Stimulated activated CD4-positive, alpha-beta T cell treated with anti-CD3 and anti-CD28 coated beads, Interleukin-2, amount 100 ng/mL, for 48 hours (primary cell): ENCODE measurements at places on chromosomes 11 and 22.

DNA sequence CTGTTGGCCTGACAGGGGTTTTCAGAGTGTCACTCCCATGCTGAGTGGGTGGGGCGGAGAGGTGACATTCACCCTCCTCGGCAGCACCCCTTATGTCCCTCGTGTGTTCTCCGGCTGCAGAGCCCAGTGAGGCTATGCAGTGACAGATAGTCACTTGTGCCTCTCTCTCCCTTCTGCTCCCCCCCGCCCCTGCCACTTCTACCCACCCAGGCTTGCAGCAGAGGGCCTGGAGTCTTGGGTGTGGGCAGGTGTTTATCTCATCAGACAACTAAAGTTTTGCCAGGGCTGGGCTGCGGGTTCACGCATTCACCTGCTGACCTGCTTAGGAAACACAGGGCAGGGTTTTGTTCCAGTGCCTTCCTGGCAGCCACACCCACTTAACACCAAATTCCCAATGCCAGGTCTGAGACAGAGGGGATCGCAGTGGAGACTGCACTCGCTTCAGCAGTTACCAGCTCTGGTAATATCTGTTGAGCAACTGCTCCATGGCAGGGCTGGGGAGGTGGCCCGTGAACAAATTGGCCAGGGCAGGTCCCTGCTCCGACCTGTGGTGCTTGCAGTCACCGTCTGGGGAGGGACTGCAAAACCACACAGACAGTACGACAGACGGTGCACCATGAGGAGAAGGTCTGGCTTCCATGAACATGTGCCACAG, 50.5 kb upstream of the ADA2 start:
- no peak for DNase-seq

- DNase-seq = no peak
These were observed at the start of gene IGLL5 for GRCh38 chr22:22887621-22888503. Gene IGLL5 (plus strand): TSS chr22:22887816. CDS start chr22:22888054, 238 bp downstream.

- no peak for DNase-seq
These were observed 146.8 kb downstream of the MAML2 start for GRCh38 chr11:96196181-96196662.

- no peak for DNase-seq
These were observed 452.3 kb downstream of the RAB38 start for GRCh38 chr11:87722756-87723565.

- DNase-seq = no peak
These were observed 54.6 kb downstream of the LRRC32 start for GRCh38 chr11:76615950-76616349.

- DNase-seq = no peak
These were observed 126.5 kb downstream of the RASSF10 start for GRCh38 chr11:13135385-13136271.

DNA sequence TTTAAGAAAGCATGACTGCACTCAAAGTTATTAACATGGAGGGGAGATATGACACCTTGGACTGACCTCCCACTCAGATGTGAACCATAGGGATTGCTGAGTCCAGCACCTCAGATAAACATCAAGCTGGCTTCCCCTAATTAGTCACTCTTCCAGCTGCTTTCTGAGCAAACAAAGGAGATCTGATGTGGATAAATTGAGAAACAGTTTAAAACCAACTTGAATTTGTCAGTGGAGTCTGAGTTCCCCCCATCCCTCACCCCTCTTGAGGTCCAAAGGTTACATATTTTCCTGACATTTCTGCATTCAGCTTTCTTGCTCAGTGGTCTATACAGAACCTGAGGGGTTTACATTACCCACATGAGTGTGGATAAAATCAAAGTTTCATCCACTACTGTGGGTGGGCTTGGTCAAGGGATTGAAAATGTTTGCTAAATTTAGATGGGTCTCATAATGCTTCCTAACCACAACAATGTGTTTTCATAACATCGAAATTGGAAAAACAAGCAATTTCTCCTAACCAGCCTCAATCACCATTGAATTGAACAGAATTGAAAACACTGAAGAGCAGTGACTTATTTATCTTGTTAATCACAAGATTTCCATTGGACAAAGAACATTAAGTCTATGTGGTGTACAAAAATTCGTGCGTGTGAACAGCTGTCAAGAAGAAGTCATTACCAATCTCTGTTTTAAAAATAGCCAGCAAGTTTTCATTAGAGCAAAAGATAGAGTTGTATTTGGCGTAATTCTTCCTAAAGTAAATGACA, 292.3 kb downstream of the METTL15 start:
- no peak for DNase-seq

GRCh38 chr11:65421794-65422632, 585 bp upstream of the NEAT1 start:
- DNase-seq = peak; percentile 98

DNA sequence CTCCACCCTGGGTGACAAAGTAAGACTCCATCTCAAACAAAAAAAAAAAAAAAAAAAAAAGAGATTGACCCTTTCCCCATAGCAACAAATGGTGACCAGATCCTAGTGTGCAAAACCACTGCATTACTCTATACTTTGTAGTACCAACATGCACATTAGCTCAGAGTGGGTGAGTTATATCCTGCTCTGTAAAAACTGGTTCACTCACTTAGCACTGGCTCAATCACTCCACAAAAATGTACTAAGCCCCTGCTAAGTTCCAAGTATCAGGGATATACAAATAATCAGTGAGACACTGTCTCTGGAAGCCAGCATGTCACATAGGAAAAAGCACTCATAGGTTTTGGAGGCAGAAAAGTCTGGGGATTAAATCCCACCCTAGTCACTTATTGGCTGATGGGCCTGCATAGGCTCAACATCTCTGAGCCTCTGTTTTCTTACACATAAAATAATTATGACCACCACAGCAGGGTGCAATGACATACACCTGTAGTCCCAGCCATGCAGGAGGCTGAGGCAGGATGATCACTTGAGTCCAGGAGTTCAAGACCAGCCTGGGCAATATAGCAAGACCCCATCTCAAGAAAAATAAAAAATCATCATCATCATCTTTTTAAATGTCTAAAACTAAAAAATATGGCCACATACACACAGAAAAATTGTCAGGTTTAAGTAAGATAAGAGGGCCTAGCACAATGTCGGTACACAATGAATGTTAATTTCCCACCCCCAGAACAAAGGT, 11.9 kb downstream of the FAM168A start:
- DNase-seq = no peak

DNA sequence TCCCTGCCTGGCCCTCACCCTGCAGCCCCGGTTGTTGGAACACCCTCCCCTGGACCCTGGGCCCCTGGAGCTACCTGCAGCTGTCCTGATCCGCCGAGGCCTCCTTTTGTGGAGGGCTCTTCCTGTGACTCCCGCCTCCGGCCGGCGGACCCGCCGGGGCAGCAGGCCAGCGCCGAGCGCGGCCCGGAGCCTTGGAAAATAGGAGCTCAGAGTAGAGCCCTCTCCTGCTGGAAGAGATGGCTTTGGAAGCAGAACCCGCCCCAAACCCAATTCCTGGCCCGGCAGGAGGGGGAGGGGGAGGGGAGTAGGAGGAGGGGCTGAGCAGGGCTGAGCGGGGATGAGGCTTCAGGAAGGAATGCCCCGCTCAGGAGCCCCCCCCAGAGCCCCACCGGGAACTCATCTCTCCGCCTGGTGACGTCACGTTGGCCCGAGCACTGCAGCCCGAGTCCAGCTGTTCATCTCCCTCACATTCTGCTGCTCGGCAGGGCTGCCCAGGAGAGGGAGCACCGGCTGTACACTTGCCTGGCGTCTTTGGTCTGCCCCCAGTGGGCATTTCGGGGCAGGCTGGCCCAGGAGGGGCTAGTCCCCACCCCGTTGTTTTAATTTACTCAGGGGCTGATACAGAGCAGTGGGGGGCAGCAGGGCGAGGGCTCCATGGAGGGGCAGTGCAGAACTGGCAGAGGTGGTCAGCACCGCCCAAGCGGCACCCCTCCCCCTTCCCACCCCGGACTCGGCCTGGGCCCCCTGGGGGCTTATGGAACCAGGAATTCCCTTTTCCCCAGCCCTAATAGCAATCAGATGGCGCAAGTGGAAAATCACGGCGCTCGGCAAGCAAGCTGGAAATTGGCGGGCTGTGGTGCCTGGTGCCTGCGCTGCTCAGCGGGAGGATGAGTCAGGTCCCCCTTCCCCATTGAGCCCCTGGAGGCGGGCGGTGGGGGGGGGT, at the start of gene MRGPRF:
MRGPRF (minus strand) TSS at position 238 of the 943 bp plus-strand sequence. CDS start 3,345 bp downstream, outside the sequence.
- no peak for DNase-seq

- DNase-seq = no peak
These were observed 25.2 kb downstream of the GRAP2 start for GRCh38 chr22:39925909-39926679.
